ENCODE measurements at places on chromosomes 12 and 14.
A peak's percentile ranks its signal among the peaks of the same experiment; 100 is the strongest.

DNA sequence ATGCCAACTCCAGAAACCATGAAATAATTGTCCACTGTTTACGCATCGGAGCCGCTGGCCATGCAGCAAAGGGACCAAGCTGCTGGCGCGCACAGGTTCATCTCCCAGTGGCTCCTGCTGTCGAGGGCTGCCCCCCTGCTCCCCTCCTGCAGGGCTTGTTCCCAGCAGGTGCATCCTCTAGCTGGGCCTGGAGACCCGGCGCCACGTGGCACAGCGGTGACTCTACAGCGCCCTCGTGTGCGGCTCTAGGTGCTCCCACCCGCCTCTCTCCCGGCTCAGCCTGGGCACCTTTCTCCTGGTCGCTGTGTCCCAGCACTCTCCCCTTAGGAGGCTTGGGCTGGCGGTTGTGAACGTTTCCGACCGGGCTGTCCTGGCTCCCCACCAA is 37.5 kb upstream of the INF2 start:
- no peak for DNase-seq

DNA sequence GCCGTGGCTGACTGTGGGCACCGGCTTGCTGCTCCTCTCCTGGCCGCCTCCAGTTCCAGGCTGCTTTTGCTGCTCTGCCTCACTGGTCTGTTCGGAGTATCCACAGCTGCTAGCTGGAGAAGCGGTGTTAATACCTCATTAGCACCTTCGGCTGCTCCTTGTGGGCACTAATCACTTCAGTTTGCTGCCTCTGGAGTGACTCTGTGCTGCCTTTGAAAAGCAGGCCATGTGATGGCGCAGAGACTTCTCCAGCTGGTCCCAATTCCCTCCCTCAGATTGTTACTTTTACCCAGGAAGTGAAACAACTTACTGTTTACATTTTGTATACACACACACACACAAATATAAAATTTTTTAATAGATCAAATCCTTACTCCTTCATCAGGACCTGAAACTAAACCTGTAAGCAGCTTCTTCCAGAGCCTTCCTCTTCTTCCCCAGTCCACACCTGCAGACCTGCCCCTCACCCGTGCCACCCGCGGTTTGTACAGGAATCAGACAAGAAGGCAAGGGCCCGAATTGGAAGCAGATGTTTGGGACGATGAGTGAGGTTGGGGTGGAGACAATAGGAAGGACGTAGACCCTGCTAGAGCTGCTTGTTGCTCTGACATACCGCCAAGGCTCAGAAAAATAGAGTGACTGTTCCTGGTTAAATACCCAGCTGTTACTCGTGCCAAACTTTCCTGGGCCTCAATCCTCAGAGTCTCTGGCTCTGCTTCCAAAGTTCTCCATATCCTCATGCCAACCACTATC is 41.5 kb upstream of the LTBP2 start:
- no peak for DNase-seq

DNA sequence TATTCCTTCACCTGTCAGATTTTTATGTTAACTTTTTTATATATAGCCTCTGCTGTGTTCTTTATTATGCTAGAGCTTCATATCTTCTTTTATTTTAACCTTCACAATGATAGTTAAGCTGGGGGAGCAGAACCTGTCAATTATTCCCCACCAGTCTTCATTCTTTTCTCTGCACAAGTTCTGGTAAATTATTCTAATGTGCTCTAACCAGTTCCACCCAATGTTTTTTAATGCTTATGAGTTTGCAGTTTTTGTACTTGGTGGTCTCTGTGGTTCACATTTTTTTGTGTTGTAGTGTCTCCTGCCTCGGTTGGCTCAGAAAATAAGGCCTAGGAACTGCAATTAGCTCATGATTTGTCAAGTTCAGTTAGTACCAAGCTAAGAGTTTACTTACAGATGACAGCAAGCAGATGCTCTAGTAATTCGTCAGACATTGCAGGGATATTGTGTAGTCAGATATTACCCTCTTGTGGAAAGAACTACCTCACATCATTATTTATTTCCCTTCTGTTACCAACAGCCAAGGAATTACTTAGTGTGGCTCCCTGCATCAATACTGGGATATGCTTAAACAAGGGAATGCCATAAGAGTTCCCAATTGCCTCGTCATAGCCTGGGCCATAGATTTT is 14.5 kb downstream of the DYRK2 start:
- DNase-seq, result no peak

- DNase-seq, result no peak
These were observed 173.0 kb upstream of the WSCD2 start for GRCh38 chr12:107955966-107956643.

GRCh38 chr14:61080591-61081010 is 99.6 kb downstream of the SLC38A6 start:
- DNase-seq, result no peak

- DNase-seq, result no peak
These were observed 45.0 kb downstream of the NOPCHAP1 start for GRCh38 chr12:105030820-105031807.

GRCh38 chr14:34895277-34895676 is 20.1 kb upstream of the BAZ1A start:
- no peak for DNase-seq

DNA sequence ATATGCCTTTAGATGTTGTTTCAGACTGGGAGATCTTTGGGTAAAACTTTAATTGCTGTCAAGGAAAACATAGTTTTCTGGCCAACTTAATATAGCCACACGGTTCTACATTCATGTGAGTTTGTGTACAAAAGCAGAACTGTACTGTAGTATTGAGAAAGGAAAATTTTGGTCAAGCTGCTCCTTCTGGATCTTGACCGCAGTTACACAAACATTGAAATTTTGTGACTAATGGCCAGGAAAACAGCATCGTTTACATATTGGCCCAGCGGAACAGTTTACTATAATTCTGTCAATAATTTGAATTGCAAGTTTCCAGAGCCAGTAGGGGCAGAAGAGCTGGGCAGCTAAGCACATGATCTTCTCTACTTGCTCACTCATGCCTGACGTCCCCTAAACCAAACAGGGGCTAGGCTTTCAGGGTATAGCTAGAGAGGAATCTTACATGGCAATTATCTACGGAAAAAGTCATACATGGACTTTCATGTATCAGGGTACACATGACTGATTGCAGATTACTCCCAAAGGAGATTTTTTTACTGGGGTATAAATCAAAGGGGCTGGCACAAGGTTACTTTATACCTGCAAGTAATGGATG is 11.4 kb upstream of the ART4 start:
- DNase-seq, result no peak

- DNase-seq, result peak; percentile 49
These were observed 6.4 kb downstream of the ERG28 start for GRCh38 chr14:75654127-75654732.

GRCh38 chr12:4379405-4379804 is at the start of gene FGF23:
Gene FGF23 (minus strand): TSS chr12:4379712. CDS start chr12:4379582, 130 bp downstream.
- no peak for DNase-seq

DNA sequence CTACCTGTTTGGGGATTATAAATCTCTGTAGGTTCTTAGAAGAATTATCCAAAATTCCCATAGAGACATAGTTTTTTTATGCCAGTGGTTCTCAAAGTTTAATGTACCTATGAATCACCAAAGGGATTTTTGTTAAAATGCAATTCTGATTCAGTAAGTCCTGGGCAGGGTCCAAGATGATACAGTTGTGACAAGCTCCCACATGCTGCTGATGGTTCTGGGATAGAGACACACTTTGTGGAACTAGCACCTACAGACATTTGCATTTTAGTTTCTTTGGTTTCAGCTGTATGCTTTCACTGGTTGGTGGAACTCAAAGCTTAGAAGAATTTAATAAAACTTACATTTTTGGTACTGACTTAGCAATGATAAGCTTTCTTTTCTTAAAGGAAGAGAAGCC is 80.4 kb downstream of the PTCSC3 start:
- DNase-seq, result no peak

DNA sequence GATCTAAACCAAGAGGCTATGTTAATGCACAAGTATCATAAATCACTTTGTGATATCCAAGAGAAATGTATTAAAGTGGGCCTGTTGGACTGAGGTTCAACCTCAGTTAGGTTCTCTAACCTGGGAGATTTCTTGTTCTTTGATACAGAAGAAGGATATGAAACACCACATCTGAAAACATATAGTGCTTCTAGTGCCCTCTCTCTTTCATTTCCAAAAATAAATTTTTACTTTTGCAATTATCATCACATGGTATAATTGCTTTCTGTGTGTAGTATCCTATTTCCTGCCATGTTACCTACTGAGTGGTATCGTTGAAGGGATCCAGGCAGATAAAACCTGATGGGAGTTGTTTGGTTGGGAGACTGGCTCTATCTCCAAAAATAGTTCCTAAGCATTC is 264.9 kb downstream of the CCER1 start:
- no peak for DNase-seq

DNA sequence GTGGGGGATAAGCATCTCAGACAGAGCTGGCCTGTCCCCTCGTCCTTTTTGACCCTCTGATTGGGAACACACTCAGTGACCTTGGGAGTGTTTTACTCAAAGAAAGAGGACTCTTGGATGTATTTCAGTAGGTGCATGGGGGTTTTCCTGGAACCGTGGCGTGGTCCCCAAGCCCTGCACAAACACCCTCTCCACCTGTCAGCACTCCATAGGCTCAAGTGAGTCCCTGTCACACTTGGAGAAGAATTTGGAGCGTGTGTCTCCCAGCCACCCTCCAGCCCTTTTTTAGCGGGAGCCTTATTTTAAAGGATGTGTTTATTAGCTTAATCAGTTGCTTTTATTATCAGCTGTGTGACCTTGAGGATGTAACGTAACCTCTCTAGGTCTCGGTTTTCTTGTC is 37.3 kb upstream of the TBX3 start:
- DNase-seq, result no peak

- no peak for DNase-seq
These were observed 1058.4 kb downstream of the LRFN5 start for GRCh38 chr14:42665083-42665482.

GRCh38 chr14:91067186-91067585 is 6.7 kb upstream of the RPS6KA5 start:
- DNase-seq, result no peak

DNA sequence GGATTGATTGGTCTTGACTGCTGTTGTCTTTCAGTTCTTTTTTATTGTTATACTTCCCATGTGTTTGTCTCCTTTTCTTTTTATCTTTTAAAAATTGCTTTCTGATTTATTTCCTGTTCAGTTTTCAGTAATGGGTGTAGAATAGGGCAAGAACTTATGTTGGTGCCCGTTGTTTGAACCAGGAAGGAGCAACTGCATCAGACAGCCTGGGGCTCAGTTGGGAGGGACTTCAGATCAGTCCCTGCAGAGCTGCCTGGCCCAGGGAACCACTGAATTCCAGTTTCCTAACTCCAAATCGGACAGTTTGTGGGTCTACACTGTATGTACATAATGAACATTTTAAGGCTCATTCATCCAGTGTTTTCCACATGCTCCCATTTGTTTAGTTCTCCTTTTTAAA is 64.9 kb downstream of the FBXO34 start:
- DNase-seq, result no peak

GRCh38 chr12:103799857-103800771 is 40.9 kb downstream of the NT5DC3 start:
- peak; percentile 33 for DNase-seq

GRCh38 chr14:65421201-65421981 is 8.9 kb downstream of the FUT8 start:
- peak; percentile 87 for DNase-seq

- peak; percentile 31 for DNase-seq
These were observed 777 bp downstream of the ZFP36L1 start for GRCh38 chr14:68791902-68792677.

DNA sequence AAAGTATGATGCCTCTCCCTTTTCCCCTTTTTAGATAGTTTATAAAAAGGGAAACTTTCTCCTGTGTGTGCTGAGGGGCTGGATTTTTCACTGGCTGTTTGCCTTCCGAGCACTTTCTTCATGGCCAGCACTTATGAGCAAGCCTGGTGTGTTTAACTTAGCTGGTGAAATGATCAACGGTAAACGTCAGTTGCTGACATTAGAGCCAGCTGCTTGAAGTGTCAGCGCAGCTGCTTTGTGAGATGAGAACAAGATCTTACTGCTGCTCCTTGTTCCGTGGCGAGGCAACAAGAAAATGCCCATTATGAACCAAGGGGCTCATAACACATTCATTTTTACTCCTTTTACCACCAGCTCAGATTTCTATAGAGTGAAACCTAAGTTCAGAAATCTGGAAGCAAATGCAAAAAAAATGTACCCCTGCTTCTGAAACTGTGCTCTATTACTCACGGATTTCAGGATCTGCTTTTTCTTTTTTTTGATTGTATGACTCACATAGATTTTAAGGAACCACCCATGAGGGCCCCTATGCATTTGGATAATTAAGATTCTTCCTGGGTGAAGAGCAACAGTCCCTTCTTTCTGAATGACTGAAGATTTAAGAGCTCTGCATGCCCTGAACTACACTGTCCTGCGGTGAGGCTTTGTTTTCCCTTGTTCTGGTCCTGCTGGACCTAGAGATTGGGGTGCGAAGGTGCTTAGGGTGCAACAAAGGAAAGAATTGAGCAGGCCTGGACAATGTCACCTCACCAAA is 74.3 kb upstream of the CPM start:
- DNase-seq, result no peak

- DNase-seq, result no peak
These were observed 226.7 kb downstream of the NPAS3 start for GRCh38 chr14:33165144-33165925.
